Airway epithelial cell (primary cell): ENCODE measurements at places on chromosomes 16 and 17. TPM values are rescaled to one million over a fixed set of nuclear protein-coding genes. Genes with fewer than 3 reads are reported as not detected.

AATK gene
- 0.28 TPM in 2 replicates for total RNA-seq

CDRT4 gene
- 3.2 and 5.9 TPM in 2 replicates for total RNA-seq

SKAP1 gene
- not detected in 2 replicates for total RNA-seq

MT1H gene
- total RNA-seq, result not detected in 2 replicates

TPPP3 gene
- total RNA-seq, result 0.19 TPM in 1 of 2 replicates, not detected in the other
